Activated naive CD4-positive, alpha-beta T cell treated with anti-CD3 and anti-CD28 coated beads for 36 hours (primary cell): ENCODE measurements at places on chromosomes 6 and 20. TPM values are rescaled to one million over a fixed set of nuclear protein-coding genes. Genes with fewer than 3 reads are reported as not detected.

DNMT3B gene
- total RNA-seq = 2.2 TPM

APOBEC2 gene
- total RNA-seq = not detected

SLC44A4 gene
- total RNA-seq = 0.10 TPM

MCHR2 gene
- total RNA-seq = not detected

COL9A1 gene
- not detected for total RNA-seq

TMC2 gene
- total RNA-seq = not detected

MAPK13 gene
- total RNA-seq = 49.8 TPM

ADA gene
- 54.9 TPM for total RNA-seq

ARFGEF3 gene
- total RNA-seq = 0.72 TPM

DNA sequence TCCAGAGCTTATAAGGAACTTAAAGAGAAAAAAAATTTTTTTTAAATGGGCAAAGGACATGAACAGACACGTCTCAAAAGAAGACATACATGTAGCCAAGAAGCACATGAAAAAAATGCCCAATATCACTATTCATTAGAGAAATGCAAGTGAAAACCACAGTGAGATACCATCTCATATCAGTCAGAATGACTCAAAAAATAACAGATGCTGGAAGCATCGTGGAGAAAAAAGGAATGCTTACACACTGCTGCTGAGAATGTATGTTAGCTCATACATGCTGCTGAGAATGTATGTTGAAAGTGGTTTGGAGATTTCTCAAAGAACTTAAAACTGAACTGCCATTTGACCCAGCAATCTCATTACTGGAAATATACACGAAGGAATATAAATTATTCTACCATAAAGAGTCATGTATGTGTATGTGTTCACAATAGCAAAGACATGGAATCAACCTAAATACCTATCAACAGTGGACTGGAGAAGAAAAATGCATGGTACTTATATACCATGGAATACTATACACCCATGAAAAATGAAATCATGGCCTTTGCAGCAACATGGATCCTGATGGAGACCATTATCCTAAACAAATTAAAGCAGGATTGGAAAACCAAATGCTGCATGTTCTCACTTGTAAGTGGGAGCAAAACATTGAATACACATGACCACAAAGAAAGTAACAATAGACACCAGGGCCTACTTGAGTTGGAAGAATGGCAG is 5.2 kb downstream of the OR11A1 start:
- H3K36me3 ChIP-seq = no peaks in the 10 kb centered on the region
- peaks cover 30% of the 10 kb centered on the region for H3K27me3 ChIP-seq

DNA sequence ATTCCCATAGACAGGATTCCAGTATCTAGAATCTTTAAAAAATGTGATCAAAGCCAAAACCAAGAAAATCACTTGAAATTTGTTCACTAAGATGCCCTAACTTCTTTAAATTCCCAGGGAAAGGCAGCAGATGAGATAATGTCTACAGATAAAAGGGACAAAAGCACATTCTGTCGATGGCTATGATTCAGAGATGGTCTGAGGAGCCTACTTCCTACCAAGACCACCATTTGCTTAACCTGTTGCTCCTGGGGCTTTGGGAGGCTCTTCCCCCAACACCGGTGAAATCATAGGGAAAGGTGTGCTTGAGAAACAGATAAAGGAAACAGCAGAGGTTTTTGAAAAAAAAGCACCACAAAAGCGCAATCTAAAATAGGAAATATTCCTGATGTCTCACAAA is 118.3 kb upstream of the MAP7 start:
- no peaks in the 10 kb centered on the region for H3K4me1 ChIP-seq
- no peak for DNase-seq
- H3K36me3 ChIP-seq = peaks cover 5% of the 10 kb centered on the region
- H3K27ac ChIP-seq = no peak overlapping the region

GRCh38 chr6:5398530-5398929 is 137.2 kb downstream of the FARS2 start:
- H3K27me3 ChIP-seq = no peaks in the 10 kb centered on the region
- H3K36me3 ChIP-seq = peaks cover 3% of the 10 kb centered on the region
- H3K4me1 ChIP-seq = peaks cover 22% of the 10 kb centered on the region
- peak; percentile 64 for DNase-seq
- H3K4me3 ChIP-seq = no peak overlapping the region

- H3K4me3 ChIP-seq = no peak overlapping the region
- no peak for DNase-seq
- no peaks in the 10 kb centered on the region for H3K36me3 ChIP-seq
- H3K4me1 ChIP-seq = no peaks in the 10 kb centered on the region
- no peak overlapping the region for H3K27ac ChIP-seq
Observed at GRCh38 chr20:40489886-40490285, 199.2 kb downstream of the MAFB start.

GRCh38 chr6:117206944-117207687 is 58.2 kb upstream of the VGLL2 start:
- DNase-seq = no peak
- H3K4me3 ChIP-seq = no peak overlapping the region
- H3K27me3 ChIP-seq = peaks cover 2% of the 10 kb centered on the region
- H3K27ac ChIP-seq = no peak overlapping the region

DNA sequence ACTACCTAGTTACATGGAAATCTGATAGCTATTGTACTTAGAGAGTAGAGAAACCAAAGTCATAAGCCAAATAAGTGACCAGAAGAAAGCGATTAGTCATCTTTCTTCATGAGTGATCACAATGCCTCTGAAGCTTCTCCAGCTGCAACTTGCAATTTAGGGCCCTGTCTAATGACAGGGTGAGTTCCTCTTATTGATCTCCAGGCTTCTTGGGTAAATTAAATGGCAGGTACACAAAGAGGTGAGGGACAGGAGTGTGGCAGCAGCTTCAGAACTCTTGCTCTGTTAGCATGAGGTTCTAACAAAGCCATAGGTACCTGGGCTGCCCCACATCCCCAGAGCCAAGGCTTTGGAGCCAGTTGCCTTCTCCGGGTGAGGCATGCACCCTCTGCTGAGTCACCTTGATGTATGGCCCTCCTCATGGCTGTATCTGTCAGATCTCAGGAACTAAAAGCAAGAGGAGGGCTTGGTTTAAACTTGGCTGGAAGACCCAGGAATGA is 60.8 kb downstream of the PRDM1 start:
- H3K4me3 ChIP-seq = no peak overlapping the region
- no peak for DNase-seq
- H3K4me1 ChIP-seq = peaks cover 32% of the 10 kb centered on the region
- H3K27ac ChIP-seq = no peak overlapping the region
- H3K36me3 ChIP-seq = no peaks in the 10 kb centered on the region
- no peaks in the 10 kb centered on the region for H3K27me3 ChIP-seq

- H3K27ac ChIP-seq = peak overlapping the region; percentile 78
- peaks cover 37% of the 10 kb centered on the region for H3K4me1 ChIP-seq
- H3K36me3 ChIP-seq = peaks cover 31% of the 10 kb centered on the region
Observed at GRCh38 chr6:106546691-106547414, 82.4 kb downstream of the RTN4IP1 start.

- H3K27me3 ChIP-seq = no peaks in the 10 kb centered on the region
- H3K4me3 ChIP-seq = no peak overlapping the region
- H3K36me3 ChIP-seq = no peaks in the 10 kb centered on the region
Observed at GRCh38 chr6:44657206-44657819, 269.8 kb downstream of the CDC5L start.

- H3K36me3 ChIP-seq = no peaks in the 10 kb centered on the region
- H3K27ac ChIP-seq = no peak overlapping the region
- H3K4me3 ChIP-seq = no peak overlapping the region
- no peaks in the 10 kb centered on the region for H3K27me3 ChIP-seq
Observed at GRCh38 chr20:4073852-4074741, 58.7 kb upstream of the RNF24 start.
